ENCODE measurements at places on chromosomes 16 and 17.

GRCh38 chr16:78684030-78684611, 584.7 kb downstream of the WWOX start:
- DNase-seq, result no peak

DNA sequence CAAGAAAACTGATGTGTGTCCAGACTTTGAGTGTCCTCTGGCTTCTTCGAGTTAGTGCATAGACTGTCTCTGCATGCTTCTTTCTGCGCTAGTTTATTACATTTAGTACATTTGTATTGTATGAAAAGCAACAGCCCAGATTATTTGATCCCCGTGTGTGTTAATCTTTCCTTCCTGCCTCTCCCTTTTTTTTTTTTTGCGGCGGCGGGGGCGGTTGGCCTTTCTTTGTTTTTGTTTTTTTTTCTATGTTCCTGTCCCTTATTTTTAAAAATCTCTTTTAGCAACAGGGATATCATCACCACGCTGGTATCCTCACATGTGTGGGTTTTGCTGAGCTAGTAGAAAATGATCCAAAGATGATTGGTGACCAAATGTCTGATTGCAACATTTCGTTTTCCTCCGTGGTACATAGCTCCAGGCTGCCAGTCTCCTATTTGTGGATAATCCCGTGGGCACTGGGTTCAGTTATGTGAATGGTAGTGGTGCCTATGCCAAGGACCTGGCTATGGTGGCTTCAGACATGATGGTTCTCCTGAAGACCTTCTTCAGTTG, 9.4 kb downstream of the SCPEP1 start:
- no peak for DNase-seq

GRCh38 chr17:56688151-56688550, 94.7 kb downstream of the NOG start:
- no peak for DNase-seq

DNA sequence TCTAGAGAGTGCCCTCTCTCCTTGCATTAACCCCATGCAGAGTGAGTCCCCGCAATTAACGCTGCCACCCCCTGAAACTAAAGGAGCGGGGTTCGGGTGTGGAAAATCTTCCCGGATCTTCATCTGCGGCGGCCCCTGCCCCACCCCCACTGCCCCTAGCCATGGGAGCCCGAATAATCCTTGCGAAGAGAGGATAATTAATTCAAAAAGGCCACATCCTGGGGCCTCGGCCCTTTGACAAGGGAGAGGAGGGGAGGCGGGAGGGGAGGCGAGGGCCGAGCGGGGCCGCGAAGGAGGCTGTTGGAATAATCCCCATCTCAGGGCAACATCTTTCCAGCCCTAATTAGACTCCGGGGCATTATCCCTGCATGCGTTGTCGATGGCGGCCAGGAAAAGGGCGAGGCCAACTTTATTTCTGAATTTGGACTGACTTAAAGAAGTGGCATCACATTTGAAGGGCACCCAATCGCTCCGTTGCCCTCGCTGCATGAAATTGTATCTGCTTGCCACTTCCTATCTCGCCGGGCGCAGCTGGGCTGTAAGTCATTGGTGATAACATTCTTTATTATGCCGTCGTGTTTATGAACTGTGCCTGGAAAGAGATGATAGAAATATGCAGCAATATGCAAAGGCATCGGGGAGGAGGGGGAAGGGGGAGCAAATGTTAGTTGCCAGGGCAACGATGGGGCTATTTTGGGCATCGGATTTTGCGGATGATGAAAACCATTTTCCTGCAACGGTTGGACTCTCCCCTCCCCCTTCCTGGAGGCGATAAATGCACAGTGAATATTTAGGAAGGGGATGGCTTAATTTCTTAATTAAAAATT, 387.1 kb upstream of the TNRC6C start:
- DNase-seq, result peak; percentile 92

DNA sequence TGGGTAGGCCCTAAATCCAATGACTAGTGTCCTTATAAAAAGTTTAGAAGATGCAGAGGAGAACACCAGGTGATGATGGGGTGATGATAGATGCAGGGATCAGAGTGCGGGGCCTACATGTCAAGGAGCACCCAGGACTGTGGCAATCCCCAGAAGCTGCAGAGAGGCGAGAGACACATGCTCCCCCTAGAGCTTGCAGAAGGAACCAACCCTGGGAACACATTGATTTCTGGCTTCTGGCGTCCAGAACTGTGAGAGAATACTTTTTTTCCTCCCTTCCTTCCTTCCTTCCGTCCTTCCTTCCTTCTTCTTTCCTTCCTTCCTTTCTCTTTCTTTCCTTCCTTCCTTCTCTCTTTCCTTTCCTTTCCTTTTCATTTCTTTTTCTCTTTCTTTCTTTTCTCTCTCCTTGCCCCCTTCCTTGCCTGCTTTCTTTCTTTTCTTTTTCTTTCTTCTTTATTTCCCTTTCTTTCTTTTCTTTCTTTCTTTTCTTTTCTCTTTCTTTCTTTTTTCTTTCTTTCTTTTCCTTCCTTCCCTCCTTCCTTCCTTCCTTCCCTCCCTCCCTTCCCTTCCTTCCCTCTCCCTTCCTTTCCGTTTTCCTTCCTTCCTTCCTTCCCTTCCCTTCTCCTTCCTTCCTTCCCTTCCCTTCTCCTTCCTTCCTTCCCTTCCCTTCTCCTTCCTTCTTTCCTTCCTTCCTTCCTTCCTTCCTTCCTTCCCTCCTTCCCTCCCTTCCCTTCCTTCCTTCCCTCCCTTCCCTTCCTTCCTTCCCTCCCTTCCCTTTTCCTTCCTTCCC, 134.3 kb downstream of the HAPSTR1 start:
- peak; percentile 41 for DNase-seq

Measured in NCI-H524 (cell line).